AML-193 (cell line): ENCODE measurements at places on chromosomes 11 and 22.
A peak's percentile ranks its signal among the peaks of the same experiment; 100 is the strongest.

DNA sequence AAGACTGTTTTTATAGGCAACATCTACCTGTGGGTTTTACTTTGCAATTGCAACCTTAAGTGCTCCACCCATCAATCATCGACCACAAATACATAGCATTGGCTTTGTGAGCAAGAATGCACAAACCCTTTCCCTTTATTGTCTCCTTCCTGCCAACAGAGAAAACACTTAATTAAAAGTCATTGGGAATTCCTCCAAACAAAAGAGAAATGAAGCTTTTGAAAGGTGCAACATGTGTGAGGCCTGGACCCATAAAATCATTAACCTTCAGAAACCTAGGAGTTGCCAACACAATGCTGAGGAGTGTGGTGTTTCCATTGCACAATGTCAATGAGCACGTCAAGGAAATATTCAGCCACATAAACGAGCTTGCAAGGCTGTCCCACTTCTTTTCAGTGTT lies 223.2 kb downstream of the BLID start:
- no peak for DNase-seq

- DNase-seq = no peak
Measured at GRCh38 chr11:42025121-42025803, 565.8 kb upstream of the LRRC4C start.

- DNase-seq = peak; percentile 74
Measured at GRCh38 chr11:910589-911030, at the start of gene CHID1. CHID1 (minus strand) TSS chr11:910810; CDS start chr11:904816, 5,994 bp downstream.

GRCh38 chr11:84819128-84819527 lies 808.0 kb downstream of the DLG2 start:
- DNase-seq = no peak

GRCh38 chr22:44622679-44623078 lies 79.3 kb upstream of the PRR5 start:
- no peak for DNase-seq

GRCh38 chr11:64788321-64789215 lies 10.2 kb upstream of the SF1 start:
- no peak for DNase-seq

DNA sequence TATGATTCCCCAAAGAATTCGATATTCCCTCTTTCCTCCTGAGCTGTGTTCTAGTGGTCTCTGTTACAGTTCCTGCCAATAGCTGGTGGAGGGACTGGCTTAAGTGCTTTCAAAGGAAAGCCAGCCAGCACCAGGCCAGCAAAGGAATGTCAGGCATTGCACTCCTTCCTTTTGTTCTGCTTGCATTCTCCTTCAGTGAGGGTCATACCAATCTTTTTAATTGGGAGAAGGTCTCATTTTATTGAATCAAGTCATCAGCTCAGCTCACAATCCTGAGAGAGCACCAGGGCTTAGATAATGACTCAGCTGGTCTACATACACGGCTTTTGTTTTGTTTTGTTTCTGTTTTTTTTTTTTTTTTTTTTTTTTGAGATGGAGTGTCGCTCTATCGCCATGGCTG lies 222.9 kb downstream of the NAV2 start:
- no peak for DNase-seq

- peak; percentile 41 for DNase-seq
Measured at GRCh38 chr11:79100093-79100910, 340.5 kb downstream of the TENM4 start.

DNA sequence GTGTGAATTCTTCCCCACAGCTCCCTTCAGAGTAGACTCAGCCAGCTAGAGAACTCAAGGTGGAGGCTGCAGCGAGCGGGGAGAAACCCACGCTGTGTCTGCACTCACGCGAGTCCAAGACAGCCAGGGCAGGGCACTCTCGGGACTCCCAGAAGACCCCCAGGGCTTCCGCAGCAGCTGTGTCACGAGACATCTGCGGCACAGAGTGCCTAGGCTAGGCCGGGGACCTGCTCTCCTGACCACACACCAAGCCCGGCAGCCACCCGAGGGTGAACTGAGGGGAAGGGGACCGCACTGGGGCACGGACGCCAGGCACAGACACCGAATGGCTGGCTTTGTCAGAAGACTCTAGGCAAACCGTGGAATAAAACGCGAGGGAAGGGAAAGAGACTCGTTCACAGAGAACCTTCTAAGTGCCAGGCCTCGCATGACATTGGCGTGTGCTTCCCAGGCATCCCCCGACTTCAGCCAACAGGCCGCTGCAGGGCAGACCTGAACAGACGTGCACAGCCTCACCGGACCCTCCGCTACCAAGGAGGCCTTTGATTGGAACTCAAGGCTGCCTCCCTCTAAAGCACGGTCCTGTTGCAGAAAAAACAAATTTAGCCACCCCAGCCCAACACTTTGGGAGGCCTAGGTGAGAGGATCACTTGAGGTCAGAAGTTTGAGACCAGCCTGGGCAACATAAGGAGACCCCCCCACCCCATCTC lies 18.2 kb upstream of the MOB2 start:
- DNase-seq = no peak

- DNase-seq = peak; percentile 21
Measured at GRCh38 chr11:78533399-78533798, 41.3 kb downstream of the NARS2 start.

- no peak for DNase-seq
Measured at GRCh38 chr11:86624366-86624765, 48.0 kb downstream of the ME3 start.

GRCh38 chr11:58649623-58650022 lies 27.2 kb downstream of the CNTF start:
- no peak for DNase-seq

DNA sequence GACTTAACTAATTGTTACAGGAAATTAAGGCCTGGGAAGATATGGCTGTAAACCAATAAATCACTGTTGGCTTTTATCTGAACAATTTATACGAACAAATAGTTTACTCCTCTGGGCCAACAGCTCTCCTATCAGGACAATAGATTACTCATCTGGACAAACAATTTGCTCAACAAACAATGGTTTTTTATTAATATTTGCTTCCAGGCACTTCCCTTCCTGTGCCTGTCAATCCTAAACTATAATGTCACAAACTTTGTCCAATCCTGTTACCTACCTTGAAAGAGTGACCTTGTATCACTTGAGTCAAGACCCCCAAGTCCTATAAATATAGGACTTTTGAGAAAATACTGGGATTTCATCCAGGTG lies 87.6 kb upstream of the OR9Q1 start:
- no peak for DNase-seq
